ENCODE measurements at places on chromosomes 2 and 18.

- no peak for DNase-seq
Observed at GRCh38 chr2:221075203-221075602, 496.9 kb downstream of the EPHA4 start.

DNA sequence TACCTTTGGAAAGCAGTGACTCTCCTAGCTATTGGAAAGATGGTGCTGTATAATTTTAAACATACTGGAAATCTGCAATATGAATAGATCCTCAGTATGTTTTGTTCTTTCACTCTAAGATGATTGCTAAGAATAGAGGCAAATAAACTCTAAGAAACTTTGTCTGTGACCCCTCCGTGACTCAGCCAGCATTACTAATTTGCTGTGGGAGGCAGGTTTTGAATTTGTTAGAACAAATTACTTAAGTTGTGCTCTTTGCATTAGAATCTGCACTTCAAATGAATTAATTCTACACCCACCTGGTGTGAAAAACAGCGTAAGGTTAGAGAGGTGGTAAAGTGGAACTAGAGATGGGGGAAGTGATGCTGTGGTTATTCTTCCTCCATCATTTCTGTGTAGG lies 142.2 kb downstream of the RAPGEF4 start:
- no peak for DNase-seq

DNA sequence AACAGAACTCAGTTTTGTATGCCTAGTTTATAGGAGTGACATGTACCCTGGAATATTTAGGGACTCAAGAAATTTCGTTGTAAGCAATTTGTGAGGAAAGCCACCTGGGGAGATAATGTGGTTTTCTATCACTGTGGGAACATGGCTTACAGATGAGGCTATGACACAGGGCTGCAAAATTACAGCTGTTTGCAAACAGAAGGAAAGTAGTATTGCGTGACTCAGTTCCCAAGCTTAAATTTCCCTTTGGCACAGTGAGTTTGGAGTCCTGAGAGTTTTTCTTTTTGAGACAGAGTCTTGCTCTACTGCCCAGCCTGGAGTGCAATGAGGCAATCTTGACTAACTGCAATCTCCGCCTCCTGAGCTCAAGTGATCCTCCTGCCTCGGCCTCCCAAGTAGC lies 149.8 kb downstream of the MYO5B start:
- no peak for DNase-seq

DNA sequence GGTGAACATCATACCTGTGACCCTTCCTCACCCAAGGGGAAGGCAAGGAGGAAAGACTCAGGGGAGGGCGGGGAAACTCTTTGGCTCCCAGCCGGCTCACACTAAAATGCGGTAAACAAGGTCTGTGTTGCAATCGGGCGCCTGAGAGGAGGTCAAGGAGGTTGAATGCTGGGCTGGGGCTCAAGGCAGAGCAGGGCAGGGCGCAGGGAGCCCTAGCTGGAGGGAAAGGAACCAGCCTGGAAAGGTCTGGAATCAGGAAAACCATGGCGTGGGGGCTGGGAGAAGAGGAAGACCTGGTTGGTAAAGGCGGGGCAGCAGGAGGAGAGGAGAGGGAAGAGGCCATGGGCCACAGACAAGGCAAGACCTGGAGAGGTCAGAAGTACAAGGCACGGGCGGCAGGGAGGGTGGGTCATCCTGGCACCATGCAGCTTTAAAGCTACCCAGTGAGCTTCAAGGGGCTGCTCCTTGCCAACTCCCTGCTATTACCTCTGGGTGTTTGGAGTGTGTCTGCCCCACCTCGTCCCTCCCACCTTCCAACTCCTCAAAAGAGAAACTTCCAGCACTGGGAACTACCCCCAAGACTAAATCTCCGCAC lies 4.8 kb upstream of the TMEM37 start:
- DNase-seq, result no peak

GRCh38 chr2:70035344-70035844 lies 51.9 kb upstream of the PCBP1 start:
- no peak for DNase-seq

DNA sequence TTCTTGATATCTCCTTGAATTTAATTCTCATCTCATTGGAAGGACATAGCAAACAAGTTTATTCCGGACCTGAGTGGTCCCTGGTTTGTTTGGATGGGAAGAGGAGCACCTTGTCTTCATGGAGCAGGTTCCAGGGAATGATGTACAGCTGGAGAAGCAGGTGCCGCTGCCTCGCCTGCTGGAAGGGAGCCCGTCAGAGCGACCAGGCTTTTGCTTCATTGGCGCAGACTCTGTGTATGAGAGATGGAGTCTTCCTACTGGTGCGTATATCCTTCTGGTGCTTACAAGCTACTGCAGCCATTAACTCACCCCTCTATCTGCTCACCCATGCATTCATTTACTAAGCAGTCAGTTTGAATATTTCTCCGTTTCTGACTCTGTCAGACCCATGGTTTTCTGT lies 11.6 kb upstream of the ALLC start:
- no peak for DNase-seq

- DNase-seq, result peak; percentile 84
Observed at GRCh38 chr2:186058614-186059013, 320.0 kb downstream of the FSIP2 start.

DNA sequence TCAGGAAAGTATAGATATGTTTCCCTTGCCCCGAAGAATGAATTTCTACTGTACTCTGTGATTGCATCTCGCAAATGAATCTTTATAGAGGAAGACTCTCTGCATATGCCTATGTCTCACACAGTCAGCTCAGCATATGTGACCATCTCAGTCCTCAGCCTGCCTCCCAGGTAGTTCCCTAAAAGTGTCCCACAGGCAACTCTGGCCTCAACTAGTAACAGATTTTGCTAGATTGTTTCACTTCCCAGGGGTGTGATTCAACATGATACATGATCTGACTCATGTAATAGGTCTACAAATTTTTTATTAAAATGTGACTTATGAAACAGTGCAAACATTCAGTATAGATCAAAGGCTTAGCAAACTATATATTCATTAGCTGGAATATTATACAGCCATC lies 296.6 kb upstream of the CRIM1 start:
- no peak for DNase-seq

GRCh38 chr18:46481048-46481846 lies 175.8 kb downstream of the LOXHD1 start:
- DNase-seq, result peak; percentile 33

DNA sequence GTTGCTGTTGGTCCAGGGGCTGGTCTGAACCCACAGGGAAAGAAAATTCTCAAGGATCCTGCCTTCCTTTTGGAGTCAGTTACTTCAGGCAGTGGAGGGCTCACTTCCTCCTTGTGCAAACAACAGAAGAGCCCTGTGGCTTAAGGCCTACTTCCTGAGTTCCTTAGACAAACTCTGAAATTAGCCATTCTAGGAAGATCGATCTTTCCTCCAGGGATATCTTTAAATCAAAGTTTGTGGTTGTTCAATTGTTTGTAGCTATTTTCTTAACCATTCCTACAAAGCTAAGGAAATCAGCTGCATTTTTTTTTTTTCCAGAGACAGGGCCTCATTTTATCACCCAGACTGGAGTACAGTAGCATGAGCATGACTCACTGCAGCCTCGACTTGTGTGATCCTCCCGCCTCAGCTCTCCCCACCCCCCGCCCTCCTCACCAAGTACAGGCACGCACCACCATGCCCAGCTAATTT lies 156.0 kb downstream of the TANC1 start:
- DNase-seq, result no peak

DNA sequence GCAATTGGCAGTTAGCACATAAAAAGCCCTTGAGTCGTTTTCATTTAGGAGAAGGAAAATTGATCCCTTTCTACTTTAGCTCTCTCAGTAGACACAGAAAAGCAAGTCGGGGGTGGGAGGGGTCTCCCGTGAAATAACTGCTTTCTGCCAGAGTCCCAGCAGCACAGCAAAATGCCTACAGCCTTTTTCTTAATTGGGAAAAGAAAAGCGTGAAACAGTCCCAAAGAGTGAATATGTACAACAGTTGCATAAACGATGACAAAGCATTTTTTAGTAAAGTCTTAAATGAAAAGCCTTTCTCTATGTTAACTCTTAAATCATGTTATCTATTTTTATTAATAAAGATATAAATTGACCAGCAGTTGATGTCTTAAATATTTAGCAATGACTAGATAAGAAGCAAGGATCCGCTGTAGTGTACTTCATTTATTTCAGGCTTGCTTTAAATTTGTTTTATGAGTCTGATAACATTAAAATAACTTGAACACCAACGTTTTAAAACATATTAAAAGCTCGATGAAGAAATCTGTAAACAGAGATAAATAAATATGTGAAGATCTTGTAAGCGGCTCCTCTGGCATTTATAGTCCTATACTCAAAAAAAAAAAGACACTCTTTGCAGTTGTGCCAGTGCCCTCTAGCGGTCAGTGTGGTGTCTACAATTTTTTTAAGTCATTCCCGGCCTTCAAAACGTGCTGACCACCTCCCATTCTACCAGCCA lies 42.3 kb upstream of the ATIC start:
- DNase-seq, result peak; percentile 75

GRCh38 chr2:121099329-121100290 lies 185.4 kb downstream of the TFCP2L1 start:
- peak; percentile 18 for DNase-seq

GRCh38 chr18:36602620-36603019 lies 226.2 kb downstream of the TPGS2 start:
- no peak for DNase-seq

GRCh38 chr2:97913846-97914245 lies 81.9 kb downstream of the TMEM131 start:
- DNase-seq, result no peak

DNA sequence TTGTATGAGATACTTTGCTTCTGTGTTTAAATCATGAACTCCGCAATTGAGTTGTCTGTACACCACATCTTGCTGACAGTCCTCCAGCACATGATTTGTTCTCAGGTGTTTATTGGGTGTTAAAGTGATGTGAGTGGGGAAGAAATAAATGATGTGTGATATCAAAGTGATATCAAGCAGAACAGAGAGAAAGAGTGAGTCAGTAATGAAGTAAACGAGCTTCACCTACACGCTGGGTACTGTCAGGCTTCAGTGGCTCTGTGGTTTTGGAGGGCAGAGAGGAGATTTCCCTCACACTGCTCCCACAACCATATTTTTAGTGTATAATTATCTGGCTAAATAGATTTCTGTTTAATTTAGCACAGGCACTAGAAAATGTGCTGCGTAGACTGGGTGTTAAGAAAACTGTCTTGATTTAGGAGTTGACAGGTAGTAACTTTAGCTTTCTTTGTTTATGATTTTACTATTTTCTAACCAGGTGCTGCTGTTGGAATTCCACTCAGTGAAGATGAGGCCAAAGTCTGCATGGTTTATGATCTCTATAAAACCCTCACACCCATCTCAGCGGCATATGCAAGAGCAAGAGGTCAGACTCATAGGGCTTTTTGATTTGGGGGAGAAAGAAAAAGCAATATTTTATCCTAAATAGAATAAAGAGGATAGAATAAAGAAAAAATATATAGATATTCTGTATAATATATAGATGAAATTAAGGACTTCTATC lies 21.2 kb downstream of the ATIC start:
- no peak for DNase-seq

GRCh38 chr2:20322527-20323300 lies 27.9 kb downstream of the PUM2 start:
- DNase-seq, result no peak

GRCh38 chr2:133452583-133452982 lies 115.7 kb downstream of the NCKAP5 start:
- DNase-seq, result peak; percentile 17

GRCh38 chr2:208999911-209000310 lies 423.9 kb upstream of the MAP2 start:
- DNase-seq, result no peak

DNA sequence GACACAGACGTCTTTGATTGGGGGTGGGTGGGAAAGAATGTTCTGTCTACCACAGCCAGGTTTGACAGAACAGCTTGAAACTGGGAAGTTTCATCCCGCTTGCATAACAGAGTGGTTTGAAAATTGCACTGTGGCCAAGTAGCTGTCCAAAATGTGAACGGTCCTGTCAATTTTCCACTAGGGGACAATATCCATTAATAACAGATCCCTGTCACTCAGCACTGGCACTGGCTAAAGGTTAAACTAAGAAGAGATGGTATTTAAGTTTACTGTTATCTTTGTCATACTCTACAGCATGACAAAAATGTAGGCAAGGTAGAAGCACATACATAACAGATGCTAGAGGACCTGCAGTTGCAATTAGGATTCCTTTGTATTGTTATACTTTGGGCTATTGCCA lies 55.6 kb upstream of the ACMSD start:
- no peak for DNase-seq

GRCh38 chr2:17762451-17762850 lies 8.5 kb downstream of the GEN1 start:
- no peak for DNase-seq

DNA sequence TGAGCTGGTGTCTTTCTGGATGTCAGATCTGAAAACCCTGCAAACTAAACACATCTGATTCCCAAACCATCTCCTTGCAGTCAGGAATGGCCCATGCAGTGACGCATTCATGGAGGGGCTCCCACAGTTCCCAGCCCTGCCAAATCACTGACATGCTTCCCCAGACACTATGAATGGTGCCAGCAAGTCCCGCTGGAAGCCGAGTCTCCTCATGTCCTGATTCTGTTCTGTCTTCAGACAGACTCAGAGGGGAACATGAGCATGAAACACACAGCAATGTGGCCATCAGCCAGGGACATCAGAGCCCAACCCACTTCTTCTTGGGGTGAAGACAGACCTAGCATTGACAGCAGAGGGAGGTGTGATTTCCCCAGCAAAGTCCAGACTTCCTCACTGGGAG lies 83.7 kb downstream of the TTC32 start:
- no peak for DNase-seq

- no peak for DNase-seq
Observed at GRCh38 chr2:207284556-207285472, 119.1 kb upstream of the KLF7 start.

DNA sequence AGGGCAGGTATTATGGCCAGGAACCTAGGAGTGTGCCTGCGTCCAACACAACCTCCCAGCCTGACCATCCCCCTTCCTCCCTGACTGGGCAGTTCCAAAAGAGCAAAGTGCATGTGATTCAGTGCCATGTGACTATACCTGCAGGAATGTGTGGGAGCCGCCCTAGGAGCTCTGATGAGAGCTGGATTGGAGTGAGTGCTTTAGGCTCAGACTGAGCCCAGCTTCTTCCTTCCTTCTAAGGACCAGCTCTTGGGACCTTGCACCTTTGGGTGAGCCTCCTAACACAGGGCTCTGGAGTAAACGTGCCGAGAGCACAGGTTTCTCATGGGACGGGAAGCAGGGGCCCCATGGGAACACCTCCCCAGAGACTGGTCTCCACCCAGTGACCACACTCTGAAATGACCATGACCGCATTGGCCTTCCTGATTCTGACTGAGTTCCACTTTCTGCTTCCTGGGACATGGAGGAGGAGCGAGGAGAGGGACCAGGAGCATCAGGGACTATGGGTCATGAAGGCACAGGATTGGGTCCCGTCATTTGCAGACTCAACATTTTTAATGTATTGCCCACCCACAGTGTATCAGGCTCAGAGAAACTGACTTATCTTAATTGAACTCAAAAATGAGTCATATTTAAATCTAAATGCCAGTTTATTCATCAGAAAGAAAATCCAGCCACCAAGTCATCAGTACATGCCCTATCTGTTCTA lies 87.8 kb upstream of the BCL2L11 start:
- no peak for DNase-seq
